ENCODE measurements at places on chromosomes 2 and 18.

DNA sequence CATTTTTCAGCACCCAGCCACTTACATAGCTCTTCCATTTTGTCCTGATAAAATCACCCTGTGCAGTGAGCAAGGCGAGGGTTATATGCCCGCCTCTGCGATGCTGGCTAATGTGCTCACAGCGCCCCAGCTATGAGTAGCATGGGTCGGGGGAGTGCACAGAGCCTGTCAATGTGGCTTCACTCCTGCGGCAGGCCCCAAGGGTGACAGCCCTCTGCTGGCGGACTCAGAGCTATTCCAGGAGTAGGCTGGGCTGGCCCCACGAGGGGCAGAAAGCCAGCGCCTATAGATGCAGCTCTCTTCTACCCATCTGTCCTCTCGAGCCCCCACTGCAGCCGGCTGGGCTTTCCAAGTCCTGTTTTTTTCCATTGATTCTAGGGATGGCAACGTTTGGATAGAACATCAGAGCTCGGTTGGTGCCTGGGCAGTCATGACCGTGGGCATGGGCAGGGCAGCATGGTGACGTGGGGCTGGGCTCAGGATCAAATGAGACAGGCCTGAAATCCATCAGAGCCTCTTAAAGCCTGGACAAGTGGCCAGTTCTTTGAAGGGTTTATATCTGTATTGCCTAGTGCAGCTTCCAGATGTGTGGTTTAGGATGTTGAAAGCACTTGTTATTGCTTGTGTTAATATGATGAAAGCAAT is 134.7 kb downstream of the MCFD2 start:
- no peak for DNase-seq

GRCh38 chr2:151021747-151022452 is 239.8 kb downstream of the RBM43 start:
- DNase-seq: no peak

DNA sequence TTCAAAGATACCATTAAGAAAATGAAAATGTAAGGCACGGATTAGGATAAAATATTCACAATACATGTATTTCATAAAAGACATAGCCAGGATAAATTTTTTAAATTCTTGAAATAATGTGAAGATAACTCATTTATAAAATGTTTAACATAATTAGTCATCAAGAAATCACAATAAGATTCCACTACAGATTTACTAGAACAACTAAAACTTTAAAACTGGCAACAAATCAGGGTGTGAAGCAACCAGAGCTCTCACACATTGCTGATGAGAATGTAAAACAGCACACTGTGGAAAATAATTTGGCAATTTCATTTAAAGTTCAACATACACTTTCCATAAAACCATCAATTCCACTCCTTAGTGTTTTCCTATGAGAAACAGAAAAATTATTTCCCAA is 89.6 kb upstream of the UBE2E3 start:
- DNase-seq: no peak

- no peak for DNase-seq
Observed at GRCh38 chr2:239423551-239423950, 22.7 kb upstream of the HDAC4 start.

DNA sequence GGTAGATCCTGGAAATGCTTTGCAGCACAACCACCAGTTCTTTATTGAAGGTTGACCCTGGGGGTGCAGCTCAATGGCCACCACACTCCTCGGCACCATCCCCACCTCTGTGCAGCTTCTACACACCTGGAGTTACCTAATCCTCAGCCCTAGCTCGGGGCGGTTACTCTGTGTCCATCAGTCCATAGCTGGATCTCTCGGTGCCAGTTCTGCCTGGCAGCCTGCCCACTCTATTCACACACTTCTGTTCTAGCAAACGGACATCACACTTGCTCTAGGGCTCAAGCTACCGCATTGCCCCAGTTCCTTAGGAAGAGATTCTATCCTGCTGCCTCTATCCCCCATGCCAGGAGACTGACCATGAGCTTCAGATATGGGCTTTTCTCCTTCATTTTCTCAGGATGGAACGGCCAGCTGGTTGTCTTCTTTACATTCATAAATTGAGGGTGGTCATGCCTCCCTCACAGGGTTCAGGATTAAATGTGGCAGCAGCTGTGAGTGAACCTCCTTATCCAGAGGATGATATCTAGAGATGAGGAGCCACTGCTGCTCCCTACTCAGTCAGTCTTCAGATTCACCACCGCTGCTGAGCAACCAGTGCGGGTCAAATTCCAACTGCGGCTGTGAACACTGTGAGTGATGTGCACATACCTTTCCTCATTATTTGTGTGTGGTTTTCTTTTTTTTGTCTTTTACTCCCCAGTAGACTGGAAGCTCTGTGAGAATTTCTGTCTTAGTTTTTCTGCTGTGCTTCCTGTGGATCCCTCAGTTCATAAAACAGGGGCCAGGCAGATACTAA is 66.9 kb upstream of the TRIB2 start:
- DNase-seq: no peak

DNA sequence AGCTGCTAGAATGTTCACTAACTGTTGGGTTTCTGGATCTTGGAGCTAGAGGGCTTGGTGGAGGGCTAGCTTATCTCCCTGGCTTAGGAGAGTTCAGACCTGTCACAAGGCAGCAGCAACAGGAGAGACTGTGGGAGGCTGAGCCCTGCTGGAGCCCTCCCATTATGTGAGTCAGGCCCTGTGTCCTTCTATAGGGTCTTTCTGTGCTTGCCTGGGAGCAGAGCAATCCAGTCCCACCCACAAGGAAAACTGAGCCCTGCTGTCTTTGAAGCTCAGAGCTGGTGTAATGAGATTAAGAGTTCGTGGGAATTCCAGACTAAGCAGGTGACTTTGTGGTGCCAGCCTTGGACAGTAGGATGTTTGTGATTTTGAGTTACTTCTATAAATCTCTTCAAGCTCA is 249.0 kb downstream of the TTC32 start:
- no peak for DNase-seq

DNA sequence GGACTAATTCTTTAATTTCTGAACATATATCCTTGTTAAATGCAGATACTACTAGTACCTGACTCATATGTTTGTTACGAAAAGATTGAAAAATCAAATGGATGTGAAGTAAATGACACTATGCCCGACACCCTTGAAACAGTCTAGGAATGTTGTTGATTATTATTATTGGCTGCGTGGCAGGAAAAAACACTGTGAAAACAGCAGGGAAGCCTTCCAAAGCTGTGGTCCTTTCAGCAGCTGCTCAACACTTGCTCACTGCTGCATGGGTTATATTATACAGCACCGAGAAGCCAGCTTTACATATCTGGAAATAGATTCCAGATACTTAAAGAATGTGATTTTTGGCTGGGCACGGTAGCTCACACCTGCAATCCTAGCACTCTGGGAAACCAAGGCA is 26.5 kb downstream of the CRYGD start:
- no peak for DNase-seq

DNA sequence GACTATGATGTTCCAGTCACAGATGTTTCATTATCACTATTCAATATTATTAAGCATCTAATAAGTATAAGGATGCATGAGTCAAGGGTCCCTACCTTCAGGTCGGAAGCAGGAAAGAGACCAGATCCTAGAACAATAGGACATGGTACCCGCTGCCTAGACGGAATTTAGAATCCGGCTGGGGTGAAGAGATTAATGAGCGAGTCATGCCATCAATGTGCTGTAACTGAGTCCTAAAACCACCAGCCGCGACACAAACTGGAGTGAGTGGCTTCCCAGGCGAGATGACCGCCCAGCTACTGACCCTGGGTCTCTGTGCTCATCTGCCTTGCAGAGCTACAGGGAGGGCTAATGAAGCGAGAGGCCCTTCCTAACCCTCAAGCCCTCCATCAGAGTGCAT is 73.6 kb downstream of the DNMT3A start:
- no peak for DNase-seq

GRCh38 chr2:58541511-58541910 is 300.4 kb upstream of the FANCL start:
- no peak for DNase-seq

- no peak for DNase-seq
Observed at GRCh38 chr18:13180614-13181375, 37.8 kb upstream of the LDLRAD4 start.

- DNase-seq: no peak
Observed at GRCh38 chr2:236909193-236909504, 176.5 kb upstream of the COPS8 start.

DNA sequence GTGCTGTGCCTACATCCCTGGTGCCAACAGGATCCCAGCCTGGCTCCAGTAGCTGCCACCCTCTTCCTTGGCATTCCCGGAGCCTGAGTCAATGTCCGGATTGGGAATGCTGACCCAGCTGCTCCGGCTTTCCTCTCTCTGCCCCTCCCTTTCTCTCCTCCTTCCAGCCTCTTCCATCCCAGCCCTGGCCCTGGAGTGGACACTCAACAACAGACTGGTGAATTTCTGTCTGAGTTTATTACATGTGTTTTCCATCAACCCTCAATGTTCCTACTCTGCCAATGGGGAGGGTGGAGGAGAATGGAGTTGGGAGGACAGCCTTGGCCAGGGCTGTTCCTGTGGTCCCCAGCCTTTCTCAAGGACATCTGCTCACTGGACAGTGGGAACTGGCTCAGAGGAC is 917 bp upstream of the PRKAG3 start:
- no peak for DNase-seq

DNA sequence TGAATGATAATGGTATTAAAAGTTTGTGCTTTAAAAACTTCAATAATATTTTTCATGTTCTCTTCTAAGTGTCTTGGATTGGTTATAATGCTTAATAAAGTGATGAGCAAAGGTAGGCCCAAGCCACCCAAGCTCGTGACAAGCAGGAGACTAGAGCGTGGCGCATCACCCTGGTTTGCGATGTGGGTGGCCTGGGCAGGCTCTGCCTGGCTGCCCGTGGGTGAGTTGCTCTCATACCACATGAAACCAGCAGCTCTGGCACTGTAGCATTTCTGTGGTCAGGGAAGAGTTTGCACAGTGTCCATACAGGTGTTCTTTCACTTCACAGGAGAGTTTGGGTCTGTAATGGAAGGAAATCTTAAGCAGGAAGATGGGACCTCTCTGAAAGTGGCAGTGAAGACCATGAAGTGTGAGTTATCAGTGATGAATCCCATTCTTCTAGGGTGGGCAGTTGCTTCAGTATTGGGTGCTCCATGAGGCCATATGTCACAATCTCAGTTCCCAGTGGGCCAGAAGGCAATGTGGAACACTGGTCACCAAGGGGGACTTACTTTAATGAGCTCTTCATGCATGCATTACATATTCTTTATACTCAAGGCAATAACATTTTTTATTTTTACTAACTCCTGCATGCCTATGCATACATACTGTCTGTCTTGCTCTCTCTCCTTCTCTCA is 51.4 kb upstream of the TMEM87B start:
- no peak for DNase-seq

GRCh38 chr2:148817210-148817708 is 57.8 kb upstream of the KIF5C start:
- DNase-seq: no peak

GRCh38 chr2:144516411-144516980 is 3.4 kb downstream of the ZEB2 start:
- DNase-seq: no peak

DNA sequence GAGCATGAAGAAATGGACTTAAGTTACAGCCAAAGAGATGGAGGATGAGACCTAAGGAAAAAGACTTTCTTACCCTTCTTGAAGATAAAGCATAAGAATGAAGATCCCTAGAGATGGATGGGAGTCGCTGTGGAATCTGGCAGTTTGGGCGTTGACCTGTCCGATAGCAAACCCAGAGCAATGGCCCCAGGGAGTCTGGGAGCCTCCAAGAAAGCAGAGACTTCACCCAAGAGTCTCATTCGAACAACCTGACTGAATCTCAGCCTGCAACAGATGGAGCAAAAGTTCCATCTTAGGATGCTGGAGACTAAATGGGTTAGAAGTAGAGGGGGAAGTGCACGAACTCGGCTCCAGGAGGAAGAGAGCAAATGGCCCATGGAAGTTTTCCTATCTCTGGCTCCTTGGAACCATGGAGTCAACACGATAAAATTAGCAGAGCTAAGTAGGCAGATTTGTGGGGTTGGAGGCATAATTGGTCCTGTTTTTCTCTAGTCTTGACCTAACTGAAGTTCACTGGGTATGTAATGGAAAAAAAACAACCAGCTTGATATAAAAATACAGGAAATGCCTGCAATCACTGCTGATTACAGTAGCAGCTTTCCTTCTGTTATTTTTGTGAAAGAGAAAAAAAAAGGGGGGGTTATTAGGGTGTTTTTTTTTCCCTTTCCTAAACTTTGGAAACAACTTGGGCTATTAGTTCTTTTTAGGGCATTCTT is 178.4 kb upstream of the EPAS1 start:
- DNase-seq: no peak

DNA sequence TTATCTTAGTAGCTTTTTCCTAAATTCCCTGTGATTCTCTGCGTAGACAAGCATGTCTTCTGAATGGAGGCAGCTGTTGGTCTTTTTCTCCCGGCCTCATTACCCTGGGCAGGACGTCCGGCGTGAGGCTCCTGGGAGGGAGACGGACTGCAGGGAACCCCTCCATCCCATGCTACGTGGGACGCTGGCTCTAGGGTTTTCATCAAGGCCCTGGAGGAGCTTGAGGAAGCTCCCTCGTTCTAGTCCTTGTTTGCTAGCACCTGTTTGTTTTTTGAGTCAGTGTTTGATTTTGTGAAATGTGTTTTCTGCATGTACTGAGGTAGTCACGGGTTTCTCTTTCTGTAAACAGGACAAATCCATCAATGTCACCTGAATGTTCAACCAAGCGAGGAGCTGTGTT is 99.3 kb upstream of the TMEM18 start:
- DNase-seq: no peak

GRCh38 chr2:41727152-41727551 is 320.7 kb upstream of the PKDCC start:
- no peak for DNase-seq

DNA sequence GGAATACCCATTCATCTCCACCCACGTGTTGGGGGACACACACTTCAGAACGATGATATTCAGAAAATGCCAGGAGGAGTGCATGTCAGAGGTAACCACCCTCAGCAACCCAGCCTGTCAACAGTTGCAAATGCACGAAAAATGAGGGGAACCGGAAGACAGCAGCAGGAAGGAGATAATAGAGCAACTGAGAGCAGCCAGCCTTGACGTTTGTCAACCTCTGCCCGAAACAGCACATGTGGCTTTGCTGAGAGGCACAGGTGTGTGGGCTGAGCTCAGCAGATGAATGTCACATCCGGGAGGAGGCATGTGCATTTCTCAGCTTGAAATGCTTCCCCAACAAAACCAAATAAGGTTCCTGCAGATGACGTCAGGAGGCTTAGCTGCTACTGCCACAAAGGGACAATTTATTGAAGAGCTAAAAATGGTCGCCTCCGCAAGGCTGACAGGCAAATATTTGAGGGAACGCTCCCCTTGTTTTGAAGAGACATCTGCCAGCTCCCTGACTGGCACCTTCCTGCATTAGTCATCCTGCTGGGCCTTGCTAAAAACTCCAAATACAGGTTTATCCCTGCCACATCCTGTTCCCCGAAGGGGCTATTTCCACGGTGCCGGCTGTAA is 419.0 kb downstream of the NBAS start:
- peak; percentile 10 for DNase-seq

GRCh38 chr2:13745330-13745729 is 887.2 kb upstream of the LRATD1 start:
- DNase-seq: no peak

All from activated T-helper 1 cell treated with anti-CD3 and anti-CD28 coated beads, Interleukin-2, amount 50 U/mL, for 16 hours (primary cell).